ENCODE measurements at places on chromosomes 3 and 15.

GRCh38 chr3:170256597-170256996 is 34.4 kb downstream of the PRKCI start:
- DNase-seq = no peak

GRCh38 chr15:49650676-49651075 is 29.8 kb downstream of the DTWD1 start:
- DNase-seq = no peak

DNA sequence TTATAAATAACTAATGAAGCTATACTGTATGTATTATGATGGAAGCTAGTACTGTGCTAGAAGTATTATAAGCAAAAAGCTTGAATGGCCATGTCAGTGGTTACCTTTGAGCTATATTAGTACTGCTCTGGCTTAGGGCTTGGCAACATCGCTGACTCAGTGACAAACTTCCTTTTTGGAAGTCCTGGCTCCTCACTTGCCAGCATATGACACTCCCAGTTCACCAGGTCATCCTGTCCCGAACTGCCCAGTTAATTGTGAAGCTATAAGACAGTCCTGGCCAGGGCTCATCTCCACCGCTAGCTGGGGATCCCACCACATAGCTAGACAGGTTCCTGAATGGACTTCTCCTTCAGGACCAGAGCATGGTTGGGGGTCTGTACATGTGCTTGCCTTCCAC is 31.9 kb downstream of the RAB8B start:
- DNase-seq = no peak

- no peak for DNase-seq
Measured at GRCh38 chr3:138051947-138052802, 42.2 kb downstream of the CLDN18 start.

GRCh38 chr3:10937141-10937825 is 55.3 kb upstream of the SLC6A1 start:
- DNase-seq = no peak

- no peak for DNase-seq
Measured at GRCh38 chr3:101381809-101382208, 61.4 kb upstream of the IMPG2 start.

- DNase-seq = no peak
Measured at GRCh38 chr3:10619989-10620832, 114.8 kb upstream of the ATP2B2 start.

DNA sequence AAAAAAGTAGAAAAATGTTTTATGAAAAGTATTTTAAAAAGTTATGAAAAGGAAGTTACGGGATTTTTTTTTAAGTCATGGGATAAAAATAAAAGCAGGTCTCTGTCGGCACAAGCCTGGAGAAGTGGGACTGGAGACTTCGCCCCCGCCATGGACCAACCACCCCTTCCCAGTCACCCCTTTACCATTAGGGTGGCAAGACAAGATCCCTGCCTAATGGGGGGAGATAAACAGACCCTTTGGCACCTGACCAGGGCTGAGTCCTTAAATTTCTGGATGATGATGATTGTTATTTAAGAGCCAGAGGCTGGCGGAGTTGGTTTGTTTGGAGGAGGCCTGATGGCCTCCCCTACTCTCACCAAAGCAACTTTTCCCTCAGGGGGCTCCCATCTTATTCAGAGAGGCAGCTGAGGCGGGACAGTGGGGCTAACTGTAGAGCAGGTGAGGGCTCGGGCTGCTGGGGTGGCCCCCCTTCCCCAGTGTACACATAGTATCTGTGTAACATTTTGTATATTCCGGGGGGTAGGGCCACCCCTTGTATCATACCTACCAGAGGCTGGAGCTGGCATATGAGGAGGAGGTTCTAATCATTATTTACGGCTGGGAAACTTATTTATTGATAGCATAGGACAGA is 74.0 kb downstream of the ADAMTS7 start:
- no peak for DNase-seq

GRCh38 chr3:187261541-187261969 is 30.0 kb downstream of the MASP1 start:
- DNase-seq = no peak

DNA sequence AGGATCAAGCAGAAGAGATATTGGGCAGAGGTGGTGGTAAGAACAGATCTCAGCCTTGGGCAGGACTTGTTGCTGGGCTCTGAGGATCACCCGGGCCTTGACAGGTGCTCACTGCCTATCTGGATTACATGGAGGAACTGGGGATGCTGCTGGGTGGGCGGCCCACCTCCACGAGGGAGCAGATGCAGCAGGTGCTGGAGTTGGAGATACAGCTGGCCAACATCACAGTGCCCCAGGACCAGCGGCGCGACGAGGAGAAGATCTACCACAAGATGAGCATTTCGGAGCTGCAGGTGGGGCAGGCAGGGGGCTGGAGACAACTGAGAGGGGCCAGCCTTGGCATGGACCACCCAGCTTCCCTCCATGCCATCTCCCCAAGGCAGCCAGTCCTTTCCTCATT is 7.9 kb downstream of the ECE2 start:
- no peak for DNase-seq

DNA sequence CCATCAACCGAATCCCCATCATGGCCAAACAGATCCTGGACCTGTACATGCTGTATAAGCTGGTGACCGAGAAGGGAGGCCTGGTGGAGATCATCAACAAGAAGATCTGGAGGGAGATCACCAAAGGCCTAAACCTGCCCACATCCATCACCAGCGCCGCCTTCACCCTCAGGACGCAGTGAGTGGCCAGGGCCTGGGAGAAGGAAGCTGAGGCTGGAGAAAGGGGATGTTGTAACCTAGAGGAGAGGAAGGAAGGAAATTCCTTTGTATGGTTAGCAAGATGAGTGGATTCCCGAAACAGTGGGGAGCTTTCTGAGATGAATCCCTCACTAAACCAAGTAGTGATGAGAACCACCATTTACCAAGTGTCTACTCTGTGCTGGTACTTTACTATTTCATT is 25.8 kb upstream of the CLK3 start:
- no peak for DNase-seq

Data from NCI-H510A (cell line).